Activated T-helper 1 cell treated with Interleukin-2 at 50 U/mL for 16 hours (primary cell): ENCODE measurements at places on chromosomes 2 and 18.

DNA sequence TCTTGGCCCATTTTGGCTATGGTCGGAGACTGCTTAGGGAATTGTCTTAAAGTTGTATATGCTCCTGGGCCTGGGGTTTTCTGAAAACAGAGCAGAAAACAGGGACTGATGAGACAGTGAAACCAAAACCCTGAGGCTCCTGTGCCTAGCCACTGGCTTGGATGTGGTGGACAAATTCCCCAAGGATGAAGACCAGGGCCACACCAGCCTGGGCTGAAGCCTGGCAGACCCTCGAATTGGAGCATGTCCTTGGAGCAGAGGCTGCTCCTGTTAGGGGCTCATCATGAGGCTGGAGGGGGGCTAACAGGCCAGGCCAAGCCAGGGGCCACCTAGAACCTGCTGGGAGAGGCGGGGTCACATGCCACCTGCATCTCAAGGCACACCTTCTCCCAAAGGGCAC is 68.1 kb downstream of the STPG4 start:
- DNase-seq: no peak

GRCh38 chr2:60278906-60279305 is 274.5 kb downstream of the BCL11A start:
- DNase-seq: no peak

DNA sequence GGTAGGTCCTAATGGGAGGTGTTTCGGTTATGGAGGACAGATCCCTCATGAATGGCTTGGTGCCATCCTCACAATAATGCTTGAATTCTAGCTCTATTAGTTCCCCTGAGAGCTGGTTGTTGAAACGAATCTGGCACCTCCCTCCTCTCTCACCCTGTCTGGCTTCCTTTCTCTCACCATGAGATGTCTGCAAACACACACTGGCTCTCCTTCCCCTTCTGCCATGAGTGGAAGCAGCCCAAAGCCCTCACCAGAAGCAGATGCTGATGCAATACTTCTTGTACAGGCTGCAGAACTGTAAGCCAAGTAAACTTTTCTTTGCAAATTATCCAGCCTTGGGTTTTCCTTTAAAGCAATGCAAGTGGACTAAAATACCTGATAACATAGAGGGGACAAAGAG is 86.6 kb downstream of the RND3 start:
- DNase-seq: no peak

GRCh38 chr2:159902722-159903121 is 104.7 kb upstream of the CD302 start:
- DNase-seq: no peak

DNA sequence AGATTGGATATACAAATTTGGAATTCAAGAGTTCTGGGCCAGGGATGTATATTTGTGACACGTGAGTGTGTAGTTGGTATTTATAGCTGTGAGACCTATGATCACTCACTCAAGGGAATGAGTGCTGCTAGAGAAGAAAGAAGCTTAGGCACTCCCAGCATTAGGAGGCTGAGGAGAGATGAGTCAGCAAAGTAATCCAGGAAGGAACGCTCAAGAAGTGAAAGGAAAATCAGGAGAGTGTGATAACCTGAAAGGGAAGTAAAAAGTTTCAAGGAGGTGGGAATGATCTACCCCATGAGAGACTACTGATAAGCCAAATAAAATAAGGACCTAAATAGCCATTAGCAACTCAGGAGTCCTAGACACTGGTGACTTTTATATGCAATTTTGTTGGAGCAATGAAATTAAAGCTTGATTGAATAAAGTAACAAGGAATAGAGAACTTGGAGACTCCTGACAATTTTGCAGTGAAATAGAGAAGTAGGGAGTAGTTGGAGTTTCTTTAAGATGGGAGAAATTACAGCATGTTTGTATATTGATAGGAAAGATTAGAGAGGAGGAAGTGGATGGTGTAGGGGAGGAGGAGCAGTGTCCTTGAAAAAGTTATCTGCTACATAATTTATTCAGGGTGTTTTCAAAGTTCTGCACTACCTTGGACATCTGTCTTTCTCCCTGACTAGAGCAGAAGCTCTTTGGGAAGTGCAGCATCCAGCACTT is 89.9 kb downstream of the UBE2E3 start:
- no peak for DNase-seq
